ENCODE measurements at places on chromosomes 5 and 9. TPM values are rescaled to one million over a fixed set of nuclear protein-coding genes. Genes with fewer than 3 reads are reported as not detected.

DNA sequence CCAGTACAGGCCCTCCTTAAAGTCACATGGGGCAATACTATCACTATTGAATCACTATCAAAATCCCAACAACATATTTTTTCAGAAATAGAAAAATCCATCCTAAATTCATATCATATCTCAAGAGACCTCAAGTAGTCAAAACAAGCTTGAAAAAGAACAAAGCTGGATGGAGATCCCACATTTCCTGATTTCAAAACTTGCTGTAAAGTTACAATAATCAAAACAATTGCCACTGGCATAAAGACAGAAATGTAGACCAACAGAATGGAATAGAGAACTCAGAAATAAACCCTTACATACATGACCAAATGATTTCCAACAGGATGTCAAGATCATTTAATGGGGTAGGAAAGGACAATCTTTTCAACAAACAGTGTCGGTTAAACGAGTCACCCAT is 41.3 kb upstream of the CDKN2AIPNL start:
- no peak for DNase-seq

IL5 gene
- not detected for total RNA-seq

DNA sequence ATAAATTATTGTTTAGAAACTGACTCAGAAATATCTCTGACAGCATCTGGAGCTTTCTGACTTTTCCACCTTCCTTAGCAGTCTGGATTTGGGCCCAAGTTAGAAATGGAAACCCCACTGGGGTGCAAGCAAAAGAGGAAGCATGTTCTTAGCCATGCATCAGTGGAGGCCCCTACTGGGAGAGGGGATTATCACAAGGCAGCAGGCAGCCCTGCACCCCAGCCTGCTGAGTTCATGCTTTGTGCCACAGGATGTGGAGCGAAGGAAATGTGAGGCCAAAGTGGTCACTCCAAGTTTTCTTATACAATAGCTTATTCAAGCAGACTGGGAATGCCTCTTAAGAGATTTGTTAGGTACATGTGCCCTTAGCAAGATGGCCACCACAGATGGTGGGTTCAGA is 146.5 kb upstream of the TLX3 start:
- DNase-seq = peak; percentile 8

GRCh38 chr9:2816476-2817141 is 27.3 kb downstream of the PUM3 start:
- DNase-seq = peak; percentile 67

GRCh38 chr9:109593612-109594011 is 95.5 kb upstream of the PTPN3 start:
- DNase-seq = no peak

DNA sequence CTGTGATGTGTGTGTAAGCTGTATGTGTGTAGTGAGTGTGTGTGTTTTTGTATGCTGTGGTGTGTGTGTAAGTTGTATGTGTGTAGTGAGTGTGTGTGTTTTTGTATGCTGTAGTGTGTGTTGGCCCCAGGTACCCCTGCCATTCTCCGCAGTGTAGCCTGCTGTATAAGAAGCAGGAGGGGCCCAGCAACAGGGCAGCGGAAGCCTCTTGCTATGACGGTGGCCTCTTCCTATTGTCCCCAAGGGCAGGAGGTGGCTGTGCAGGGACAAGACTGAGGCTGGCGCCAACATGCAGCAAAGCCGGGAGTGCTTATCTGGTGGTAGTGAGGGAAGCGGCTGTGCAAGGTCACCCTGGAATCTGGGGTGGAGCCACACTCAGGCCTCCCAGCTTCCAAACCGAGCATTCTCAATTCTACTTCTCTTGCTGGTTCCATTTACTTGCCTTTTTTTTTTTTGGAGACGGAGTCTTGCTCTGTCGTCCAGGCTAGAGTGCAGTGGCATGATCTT is 5.1 kb downstream of the SPAAR start:
- peak; percentile 66 for DNase-seq

GRCh38 chr9:33101104-33101951 is 24.9 kb upstream of the SMU1 start:
- no peak for DNase-seq

DNA sequence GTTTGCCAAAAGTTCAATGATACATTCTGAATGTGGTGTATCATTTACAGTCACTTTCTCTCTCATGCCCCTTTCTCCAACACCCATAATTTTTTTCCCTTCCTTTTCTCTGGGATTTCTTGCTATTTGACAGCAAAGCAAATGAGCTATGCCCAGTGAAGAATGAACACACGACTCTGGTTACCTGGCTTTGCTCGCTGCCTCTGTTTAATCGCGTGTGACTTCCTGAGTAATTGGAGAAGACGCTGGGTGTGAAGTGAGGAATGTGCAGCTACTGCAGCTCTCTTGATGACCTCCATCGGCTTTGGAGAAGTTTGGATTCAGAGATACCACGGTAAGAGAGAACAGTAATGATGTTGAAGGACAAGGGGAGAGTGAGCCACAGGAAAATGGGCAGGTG is 651.8 kb downstream of the KIF4B start:
- DNase-seq = no peak

GRCh38 chr5:141663506-141663905 is 12.3 kb upstream of the FCHSD1 start:
- DNase-seq = no peak

DNA sequence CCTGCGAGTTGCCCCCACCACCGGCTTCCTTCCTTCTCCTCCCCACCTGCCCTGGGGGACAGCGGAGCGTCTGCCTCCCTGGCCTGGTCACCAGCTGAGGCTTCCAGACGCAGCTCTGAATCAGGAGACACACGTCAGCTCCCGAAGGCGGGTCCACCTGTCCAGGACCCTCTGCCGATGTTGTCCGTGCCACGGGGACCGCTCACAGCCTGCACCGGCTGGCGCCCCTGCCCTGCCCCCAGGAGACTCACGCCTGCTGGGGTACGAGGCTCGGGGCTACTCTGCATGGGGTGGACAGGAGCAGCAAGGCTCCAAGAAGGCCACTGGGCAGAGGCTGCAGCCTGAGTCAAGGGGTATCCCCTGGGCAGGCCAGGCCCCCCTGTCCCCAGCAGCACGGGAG is 1.9 kb upstream of the CCDC187 start:
- DNase-seq = no peak

SARDH gene
- total RNA-seq = 8.0 TPM

DNA sequence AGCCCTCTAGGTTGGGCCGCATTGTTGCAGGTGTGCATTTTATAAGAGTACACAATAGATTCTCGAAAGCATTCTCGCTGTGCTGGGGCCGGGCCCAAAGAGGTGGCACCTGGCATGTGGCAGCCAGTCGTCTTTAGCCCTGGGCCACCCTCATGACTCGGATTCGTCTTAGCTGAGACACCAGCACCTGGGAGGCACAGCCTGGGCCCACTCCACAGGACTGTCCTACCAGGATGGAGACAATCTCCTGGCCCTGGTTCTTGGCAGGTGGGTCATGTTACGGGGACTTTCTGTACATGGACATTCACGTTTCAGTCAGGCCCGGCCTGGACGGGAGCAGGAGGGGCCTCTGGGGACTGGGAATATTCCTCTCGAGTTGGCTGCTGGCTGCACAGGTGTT is 212.5 kb downstream of the FANCC start:
- peak; percentile 76 for DNase-seq

DNA sequence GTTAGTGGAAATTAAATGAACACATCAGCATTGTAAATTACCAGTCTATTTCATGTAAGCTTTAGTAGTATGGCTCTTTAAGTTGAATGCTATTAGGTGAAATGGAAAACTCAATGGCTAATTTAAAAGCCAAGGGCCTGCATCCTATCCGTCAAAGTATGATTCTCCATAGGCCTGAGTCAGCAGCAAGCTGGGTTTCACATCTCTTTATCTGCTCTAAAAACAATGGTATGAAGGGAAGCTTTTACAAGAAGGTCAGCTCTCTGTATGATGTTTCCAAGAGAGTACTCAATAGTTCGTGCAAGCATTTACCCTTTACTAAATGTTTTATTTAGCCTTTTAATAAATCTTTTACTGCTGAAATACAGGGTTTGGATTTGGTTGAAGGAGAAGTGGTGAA is 62.8 kb downstream of the MAP1B start:
- DNase-seq = no peak

SMIM32 gene
- total RNA-seq = not detected

DNA sequence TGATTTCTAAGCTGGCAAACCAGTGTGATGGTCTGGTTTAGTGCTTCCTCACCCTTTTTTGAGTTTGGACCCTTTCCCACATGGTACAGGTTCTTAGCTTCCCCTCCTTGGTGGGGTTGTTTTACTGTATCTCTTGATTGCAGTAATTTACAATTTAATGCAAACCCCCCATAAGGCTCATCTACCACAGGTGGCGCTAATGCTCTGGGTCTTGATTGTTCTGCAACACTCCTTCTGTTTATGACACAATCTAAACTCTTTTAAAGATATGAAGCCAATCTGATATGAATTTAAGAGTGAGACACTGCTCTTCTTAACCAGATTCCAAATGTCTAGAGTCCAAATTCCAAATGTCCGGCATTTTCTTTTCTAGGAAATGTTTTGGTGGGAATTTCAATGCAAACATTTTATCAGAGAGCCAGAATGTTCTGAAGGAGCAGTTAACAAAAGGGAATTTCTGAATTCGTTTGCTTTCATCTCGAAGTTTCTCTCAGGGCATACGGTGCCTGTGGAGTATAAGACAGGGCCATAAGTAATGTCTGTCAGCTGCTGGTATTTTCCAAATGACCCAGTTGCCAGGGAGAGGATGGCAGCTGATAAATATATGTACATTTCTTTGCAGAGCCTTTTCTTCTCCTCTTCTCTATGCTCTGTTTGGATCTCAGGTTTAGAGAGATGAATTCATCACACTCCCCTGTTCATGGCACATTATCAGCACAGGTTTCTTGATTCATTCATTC is 246.8 kb downstream of the ARHGAP26 start:
- DNase-seq = peak; percentile 67

DNA sequence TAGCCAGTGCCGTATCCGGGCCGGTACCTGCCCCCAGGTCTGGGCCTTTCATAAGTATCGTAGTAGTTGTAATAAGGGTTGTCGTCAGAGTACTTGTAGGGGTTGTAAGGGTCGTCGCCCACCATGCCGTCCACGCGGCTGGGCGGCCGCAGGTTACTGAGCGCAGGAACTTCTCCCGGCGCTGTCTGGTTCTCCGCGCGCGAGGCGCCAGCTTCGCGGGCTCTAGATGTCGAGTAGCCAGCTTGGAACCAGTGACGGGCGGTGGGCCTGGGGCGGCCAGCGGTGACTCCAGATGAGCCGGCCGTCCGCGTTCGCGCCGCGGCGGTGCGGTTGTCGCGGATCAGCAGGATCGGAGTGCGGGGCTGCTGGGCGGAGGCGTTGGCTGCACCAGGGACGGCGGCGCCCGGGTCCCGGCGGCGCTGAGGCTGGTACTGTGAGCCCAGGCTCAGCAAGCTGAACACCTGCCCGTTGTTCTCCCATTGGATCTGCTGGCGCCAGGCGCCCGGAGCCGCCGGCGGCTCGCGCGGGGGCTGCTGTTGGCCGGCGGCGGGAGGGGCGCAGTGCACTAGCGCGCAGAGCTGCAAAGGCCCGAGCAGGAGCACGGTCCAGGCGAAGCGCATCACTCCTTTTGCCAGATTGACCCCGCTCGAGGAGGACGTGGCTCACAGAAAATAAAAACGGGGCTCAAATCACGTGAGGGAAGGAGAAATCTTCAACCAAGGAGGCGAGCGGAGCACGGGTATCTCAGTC is 518 bp downstream of the LOX start:
- DNase-seq = peak; percentile 63

GRCh38 chr5:6525910-6526309 is 77.3 kb downstream of the UBE2QL1 start:
- DNase-seq = no peak

- no peak for DNase-seq
Observed at GRCh38 chr5:180193749-180194375, 15.1 kb downstream of the RASGEF1C start.

GRCh38 chr9:134707031-134707680 is 65.6 kb downstream of the COL5A1 start:
- DNase-seq = peak; percentile 96
